Ovary (tissue), 10 donors: ENCODE measurements at places on chromosomes 12 and 14. TPM values are rescaled to one million over a fixed set of nuclear protein-coding genes. Genes with fewer than 3 reads are reported as not detected.

The PNMA1 gene
- 22.3 TPM for total RNA-seq

The TAS2R19 gene
- total RNA-seq: 3.4 TPM

GRCh38 chr12:124322271-124322998 is 27.5 kb downstream of the RFLNA start:
- no peak for DNase-seq

The GCH1 gene
- 2.0 TPM for total RNA-seq
